Left ventricle myocardium inferior (tissue), 1 donor: ENCODE measurements at places on chromosomes 7 and 10. TPM values are rescaled to one million over a fixed set of nuclear protein-coding genes. Genes with fewer than 3 reads are reported as not detected.

Gene NUTM2D
- total RNA-seq, result 6.0 TPM

Gene PAPSS2
- total RNA-seq, result 10.6 TPM

Gene GPRIN2
- total RNA-seq, result not detected

Gene SLC29A4
- total RNA-seq, result 3.7 TPM

Gene PNLIPRP2
- total RNA-seq, result not detected

Gene CACUL1
- 27.4 TPM for total RNA-seq
